ENCODE measurements at places on chromosomes 3 and 15.

GRCh38 chr3:5750874-5751640, 563.5 kb downstream of the EDEM1 start:
- DNase-seq = no peak

DNA sequence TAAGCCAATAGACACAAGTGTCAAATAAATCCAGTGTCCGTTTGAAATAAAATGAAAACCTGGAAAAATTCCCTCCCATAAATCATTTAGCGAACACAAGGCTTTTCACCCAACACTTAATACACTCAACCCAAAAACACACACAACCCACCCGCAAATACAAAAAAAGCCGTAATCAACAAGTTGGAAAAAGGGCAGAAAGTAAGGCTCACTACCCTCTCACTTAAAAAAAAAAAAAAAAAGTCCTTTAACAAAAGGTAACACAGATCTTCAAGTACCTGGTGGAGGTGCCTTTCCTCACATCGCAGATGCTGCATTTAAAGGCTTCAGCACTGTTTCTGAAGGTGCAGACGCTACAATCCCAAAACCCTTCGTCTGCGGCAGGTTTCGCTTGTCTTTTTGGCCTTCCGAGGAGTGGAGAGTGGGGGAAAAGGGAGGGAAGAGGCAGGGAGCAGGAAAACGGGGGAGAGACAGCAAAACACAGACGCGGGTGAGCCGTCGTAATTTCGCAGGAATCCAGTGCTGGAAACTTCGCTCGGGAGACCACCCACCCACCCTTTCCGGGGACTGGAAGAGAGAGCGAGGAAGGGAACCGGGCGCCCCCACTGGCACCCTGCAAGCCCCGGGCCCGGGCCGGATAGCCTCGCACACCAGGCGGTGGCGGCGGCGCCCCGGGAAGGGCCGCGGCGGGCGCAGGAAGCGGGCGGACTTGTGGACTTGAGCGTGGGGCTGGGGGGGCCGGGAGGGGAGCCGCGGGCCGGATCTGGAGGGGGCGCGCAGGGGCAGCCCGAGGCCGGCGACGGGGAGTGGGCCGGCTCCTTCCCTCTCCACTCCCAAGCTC, 401.8 kb downstream of the SHQ1 start:
- DNase-seq = no peak

- DNase-seq = peak; percentile 78
These were observed 233.2 kb downstream of the FGF12 start for GRCh38 chr3:192494174-192494573.

GRCh38 chr3:89787485-89787884, 680.1 kb downstream of the EPHA3 start:
- DNase-seq = no peak

DNA sequence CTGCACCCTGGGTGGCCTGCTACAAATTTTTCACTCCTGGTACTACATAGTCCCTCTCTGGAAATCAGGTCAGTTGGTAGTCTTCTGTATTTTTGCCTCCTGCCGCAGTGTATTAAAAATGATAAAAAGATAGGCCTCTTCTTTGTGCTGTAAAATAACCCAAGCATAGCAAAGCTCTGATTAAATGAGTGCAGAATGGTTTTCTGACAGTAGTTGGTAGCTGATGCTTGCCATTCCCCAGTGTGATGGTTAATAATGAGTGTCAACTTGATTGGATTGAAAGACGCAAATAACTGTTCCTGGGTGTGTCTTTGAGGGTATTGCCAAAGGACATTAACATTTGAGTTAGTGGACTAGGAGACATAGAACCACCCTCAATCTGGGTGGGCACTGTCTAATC, 264.4 kb upstream of the ZNF717 start:
- no peak for DNase-seq

DNA sequence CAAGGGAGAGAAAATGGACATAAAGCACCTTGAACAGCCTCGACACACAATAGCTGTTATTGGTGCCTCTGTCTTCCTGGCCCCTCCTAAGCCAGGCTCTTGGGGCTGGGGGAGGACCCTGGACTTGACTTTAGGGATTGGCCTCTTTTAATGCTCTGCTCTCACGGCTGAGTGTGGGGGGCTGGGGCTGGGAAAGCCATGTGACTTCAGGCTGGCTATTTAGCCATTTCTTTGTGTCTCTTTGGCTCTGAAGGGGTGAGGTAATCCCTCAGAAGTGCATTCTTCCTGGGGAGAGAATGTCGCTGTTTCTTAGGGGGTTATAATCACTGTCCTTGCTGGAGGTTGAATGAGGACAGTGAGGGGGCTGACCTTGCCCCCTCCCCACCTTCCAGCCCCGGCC, 26.2 kb downstream of the MAGEF1 start:
- no peak for DNase-seq

- DNase-seq = no peak
These were observed 455.7 kb downstream of the FOXP1 start for GRCh38 chr3:71127844-71128243.

DNA sequence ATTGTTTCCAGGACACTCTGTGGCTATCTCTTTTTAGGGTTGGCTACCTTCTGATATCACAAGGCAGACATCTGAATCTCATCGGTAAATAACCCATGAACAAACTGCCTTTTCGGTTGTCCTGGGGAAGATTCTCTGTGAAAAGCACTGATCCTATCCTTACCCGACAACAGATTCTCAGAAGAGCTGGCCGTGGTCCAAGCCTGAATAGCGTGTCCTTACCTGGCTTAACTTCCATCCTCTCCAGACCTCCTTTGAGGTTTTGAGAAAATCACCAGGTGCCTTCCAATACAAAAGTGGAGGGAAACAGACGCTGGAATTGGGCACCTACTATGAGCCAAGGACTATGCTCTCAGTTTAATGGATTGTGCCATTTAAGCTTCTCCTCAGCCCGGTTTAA, 87.4 kb upstream of the ARHGEF3 start:
- DNase-seq = no peak

DNA sequence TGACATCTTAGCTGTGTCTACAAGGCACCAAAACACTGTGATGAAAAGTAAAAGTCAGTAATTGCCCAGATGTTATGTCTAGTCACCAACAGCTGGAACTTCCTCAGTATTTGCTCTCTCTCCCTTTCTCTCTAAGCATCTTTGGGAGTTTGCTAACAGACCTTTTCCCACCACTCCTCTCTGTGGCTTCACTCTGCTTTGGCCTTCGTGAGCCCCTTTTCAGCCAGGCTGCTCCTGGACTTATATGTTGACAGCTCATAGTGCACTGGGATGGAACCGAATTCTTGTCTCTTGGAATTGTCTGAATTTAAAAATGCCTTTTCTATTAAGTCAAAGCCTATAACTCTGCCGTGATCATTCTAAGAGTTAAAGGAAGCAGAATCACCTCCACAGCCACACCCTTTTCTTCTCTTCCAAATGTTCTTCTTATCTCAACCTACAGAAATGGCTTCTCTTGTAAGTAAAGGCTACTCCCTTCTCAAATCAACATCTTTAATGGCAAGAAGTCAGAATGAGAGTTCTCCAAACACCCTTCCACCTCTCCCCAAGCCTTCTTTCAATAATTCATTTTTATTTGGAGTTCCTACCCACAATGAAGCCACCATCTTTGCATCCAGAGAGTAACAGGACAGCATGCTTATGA, 17.2 kb upstream of the FOXP1 start:
- DNase-seq = no peak

DNA sequence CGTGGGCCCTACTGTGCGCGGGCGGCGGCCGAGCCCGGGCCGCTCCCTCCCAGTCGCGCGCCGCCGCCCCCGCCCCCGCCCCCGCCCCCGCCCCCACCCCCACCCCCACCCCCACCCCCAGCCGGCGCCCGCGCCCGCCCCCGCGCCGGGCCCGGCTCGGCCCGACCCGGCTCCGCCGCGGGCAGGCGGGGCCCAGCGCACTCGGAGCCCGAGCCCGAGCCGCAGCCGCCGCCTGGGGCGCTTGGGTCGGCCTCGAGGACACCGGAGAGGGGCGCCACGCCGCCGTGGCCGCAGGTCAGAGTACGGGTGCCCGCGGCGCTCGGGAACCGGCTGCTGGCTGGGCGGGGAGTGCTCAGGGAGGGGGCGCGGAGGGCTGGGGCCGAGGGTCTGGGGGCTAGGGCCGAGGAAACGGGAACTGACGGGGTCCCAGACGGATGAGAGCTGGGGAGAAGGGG, 1.1 kb upstream of the PPARG start:
- no peak for DNase-seq
